Activated CD4-positive, alpha-beta T cell treated with anti-CD3 and anti-CD28 coated beads for 1 hour (primary cell): ENCODE measurements at places on chromosomes 3 and 15.

GRCh38 chr3:7489417-7489816 is 628.5 kb downstream of the GRM7 start:
- DNase-seq, result no peak

DNA sequence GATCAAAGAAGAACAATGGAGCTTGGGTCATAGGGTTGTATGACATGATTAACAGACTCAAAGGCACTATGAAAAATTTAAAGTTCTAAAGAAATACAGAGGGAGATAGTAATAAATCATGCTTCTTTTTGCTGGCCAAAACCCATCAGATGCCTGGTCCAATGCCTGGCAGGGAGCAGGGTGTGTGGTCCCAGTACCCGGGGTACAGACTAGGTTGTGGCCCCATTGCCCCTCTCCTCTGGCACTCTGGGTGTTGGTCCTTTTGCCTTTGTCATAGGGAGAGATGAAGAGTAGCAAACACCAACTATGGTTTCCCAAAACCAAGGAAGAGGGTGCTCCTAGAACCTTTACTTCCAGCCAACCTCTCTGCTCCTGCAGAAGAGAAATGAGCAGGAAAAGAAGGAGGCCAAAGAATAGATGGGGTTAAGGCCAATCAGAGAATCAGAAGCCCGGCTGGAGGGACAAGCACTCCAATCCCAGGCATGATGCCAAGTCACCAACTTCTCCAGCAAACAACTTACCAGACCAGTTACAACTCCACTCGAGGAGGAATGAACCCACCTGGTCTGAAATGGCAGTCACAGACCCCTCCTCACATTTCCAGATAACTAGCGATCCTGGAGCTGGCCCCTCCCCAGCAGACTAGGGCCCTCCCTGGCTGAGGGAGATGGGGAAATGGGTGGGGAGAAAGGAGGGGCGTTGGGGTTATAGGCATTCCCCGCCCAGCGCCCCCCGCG is 1.8 kb downstream of the IGDCC3 start:
- DNase-seq, result no peak

DNA sequence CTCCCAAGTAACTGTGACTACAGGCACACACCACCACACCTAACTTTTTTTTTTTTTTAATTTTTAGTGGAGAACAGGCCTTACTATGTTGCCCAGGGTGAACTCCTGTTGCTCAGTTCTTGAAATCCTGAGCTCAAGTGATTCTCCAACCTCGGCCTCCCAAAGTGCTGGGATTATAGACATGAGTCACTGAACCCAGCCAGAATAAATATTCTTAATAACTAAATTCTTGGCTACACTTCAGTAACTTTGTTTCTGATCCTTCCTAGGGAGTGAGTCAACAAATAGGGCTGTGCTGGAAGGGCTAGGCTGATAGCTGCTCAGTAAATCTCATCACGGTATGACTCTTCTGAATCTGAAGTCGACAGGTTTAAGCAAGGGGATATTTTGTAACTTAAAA is 56.6 kb downstream of the P3H2 start:
- DNase-seq, result no peak

DNA sequence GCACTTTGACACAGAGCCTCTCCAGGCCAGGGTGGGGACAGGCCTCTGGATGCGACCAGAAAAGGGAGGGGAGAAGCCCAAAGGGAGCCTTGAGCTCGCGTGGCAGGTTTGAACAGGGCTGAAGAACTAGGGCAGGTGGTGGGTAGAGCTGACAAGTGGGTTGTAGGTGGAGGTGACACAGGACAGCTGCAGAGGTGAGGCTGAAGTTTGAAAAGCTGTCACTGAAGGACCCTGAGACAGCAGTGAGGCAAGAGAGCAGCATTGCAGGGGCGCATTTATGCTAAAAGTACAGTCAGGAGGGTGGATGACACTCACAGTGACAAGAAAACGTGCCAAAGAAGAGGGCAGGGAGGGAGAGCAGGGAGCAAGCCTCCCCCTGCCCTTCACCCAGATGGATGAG is 21.8 kb upstream of the EPB42 start:
- no peak for DNase-seq

GRCh38 chr15:31302778-31303725 is 23.6 kb upstream of the KLF13 start:
- no peak for DNase-seq

GRCh38 chr3:142210608-142211007 is 14.8 kb downstream of the GK5 start:
- DNase-seq, result no peak

DNA sequence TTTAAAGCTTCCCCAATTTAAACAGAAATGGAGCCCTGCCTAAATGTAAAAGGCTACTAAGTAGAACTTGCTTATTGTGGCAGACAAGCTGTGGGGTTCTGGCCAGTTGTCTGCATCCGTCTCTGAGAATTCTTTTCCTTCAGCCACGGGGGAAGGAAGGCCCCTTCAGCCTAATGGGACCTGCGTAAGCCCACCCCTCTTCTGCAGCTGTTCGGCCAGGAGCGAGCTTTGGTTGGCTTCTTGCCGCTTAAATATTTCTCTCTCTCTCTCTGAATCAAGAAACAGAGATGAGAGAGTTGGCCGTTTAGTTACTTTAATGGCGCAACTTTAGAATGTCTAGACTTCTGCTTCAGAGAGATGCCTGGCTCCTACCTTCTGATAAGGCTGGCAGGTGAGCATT is 151.7 kb upstream of the PROK2 start:
- no peak for DNase-seq

- DNase-seq, result no peak
These were observed 179.9 kb upstream of the PFN2 start for GRCh38 chr3:150150633-150151032.

GRCh38 chr3:43296565-43296964 is 10.2 kb downstream of the SNRK start:
- peak; percentile 43 for DNase-seq

- no peak for DNase-seq
These were observed 7.2 kb downstream of the SH3BP5 start for GRCh38 chr3:15325228-15325627.

DNA sequence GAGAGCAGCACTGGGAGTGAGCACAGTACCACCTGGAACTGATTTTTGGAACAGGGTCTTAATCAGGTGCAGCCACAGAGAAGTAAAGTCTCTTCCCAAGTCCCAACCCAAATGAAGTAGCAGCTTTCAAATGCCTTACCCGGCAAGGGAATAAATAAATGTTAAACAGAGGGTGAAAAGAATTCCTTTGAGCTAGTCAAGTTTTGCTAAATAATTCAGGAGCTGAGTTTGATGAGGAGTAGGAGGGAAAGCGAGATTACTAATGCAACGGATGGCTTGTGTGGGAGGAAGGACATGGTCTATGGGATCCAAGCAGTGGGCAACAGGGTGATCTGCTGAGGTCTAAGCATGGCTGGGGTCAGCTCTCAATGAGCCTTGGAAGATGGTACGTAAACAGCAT is 204.5 kb upstream of the ST8SIA2 start:
- DNase-seq, result no peak

DNA sequence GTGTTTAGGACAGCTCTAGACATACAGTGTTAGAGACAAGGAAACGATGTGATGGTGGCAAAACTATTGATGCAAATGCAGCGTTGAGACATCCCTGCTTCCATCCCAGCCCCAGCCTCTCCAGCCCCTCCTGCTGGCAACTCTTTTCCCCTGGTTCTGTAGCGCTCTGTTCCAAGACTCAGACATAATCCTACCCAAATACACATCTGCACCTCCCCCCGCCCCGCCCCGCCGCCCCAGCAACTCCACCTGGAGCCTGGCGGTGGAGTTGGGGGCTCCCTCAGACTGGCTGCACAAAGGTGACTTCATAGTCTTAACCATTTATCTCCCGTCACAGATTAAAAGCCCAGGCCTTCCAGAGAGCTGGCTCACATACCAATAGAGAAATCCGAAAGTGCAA is 7.2 kb upstream of the SEC22A start:
- no peak for DNase-seq

DNA sequence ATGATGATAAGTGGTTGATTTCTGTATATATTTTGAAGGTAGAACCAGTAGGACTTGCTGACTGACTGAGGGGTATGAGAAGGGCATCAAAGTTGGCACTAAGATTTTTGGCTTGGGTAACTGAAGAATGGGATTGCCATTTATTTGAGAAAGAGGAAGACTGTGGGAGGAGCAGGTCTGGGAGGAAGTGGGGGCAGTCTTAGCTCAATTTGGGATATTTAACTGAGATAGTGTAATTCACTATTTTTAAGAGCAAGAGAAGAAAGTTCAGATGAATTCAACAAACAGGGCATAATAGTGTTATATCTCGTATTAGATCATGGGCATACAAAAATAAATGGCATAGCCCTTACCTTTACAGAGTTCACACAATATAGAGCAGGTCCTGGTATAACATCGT is 1.7 kb downstream of the BUB1B start:
- DNase-seq, result no peak

- no peak for DNase-seq
These were observed 203.5 kb downstream of the RSRC1 start for GRCh38 chr3:158313338-158313927.

DNA sequence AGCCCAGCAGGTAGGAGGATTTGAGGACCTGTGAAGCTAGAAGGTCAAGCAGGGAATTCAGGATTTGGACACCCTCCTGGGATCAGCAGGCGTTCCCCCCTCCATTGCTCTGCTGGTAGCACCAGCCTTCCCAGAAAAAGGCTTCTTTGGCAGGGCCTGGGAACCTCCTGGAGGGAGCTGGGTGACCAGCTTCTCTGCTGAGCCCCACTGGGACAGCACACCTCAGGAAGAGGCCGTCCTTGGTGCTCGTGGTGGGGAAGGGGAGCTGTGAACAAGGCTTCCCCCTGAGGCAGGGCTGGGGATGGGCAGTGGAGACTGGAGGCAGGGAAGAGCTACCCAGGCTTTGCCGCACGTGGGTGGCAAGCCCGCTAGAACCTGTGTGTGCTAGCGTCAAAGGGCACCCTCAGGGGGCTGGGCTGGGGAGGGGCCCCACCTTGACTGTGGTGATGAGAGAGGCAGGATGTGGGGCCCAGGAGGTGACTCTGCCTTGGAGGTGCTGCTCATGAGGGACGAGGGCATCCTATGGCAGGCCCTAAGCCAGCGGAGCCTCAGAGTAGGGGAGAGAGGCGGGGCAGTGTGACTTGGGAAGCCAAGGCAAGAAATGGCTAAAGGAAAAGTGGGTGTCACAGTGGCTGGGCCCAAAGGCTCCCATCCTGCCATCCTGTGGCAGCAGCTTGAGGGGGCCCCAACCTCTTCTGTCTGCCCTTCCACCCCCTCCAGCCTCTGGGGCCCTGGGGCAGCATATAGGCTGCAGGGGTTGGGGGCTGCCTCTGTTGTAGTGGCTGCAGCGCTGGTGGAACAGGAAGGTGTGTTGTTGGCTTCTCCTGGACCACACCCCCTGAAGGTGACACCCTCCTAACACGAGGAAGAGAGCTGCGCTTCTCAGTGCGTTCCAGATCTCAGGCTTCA is 20.7 kb downstream of the KLF13 start:
- peak; percentile 55 for DNase-seq

GRCh38 chr15:39587096-39587721 is 6.3 kb downstream of the THBS1 start:
- DNase-seq, result no peak

DNA sequence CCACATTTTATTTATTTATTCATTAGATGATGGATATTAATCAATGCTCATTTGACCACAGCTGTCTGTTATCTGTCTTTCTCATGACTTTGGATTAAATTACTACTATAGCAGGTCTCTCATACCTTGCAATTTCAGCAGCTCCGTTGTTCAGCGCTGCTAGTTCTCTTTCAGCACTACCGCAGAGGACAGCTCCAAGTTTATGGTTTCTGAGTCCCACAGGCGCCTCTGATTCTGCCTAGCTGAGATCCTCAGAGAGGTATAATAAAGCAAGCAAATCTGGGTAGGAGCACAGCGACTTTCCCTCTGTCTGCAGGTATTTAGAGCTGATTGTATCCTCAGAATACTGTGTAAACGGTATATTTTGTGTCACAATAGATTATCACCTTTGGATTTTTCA is 204.9 kb downstream of the CNTN4 start:
- no peak for DNase-seq

- DNase-seq, result no peak
These were observed 27.5 kb downstream of the AQP9 start for GRCh38 chr15:58165661-58166060.

DNA sequence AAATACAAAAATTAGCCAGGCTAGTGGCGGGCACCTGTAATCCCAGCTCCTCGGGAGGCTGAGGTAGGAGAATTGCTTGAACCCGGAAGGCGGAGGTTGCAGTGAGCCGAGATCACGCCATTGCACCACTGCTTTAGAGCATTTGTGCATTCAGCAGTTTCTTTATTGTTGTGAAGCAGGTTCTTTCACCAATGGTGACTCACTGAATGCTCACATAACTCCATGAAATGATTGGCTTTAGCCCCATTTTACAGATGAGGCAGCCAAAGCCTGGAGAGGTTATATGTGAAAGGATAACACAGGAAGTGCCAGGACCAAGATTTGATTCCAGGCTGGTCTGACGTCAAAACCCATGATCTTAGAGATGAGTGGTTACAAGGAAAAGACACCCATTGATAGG is 195.2 kb downstream of the SLCO3A1 start:
- DNase-seq, result no peak

DNA sequence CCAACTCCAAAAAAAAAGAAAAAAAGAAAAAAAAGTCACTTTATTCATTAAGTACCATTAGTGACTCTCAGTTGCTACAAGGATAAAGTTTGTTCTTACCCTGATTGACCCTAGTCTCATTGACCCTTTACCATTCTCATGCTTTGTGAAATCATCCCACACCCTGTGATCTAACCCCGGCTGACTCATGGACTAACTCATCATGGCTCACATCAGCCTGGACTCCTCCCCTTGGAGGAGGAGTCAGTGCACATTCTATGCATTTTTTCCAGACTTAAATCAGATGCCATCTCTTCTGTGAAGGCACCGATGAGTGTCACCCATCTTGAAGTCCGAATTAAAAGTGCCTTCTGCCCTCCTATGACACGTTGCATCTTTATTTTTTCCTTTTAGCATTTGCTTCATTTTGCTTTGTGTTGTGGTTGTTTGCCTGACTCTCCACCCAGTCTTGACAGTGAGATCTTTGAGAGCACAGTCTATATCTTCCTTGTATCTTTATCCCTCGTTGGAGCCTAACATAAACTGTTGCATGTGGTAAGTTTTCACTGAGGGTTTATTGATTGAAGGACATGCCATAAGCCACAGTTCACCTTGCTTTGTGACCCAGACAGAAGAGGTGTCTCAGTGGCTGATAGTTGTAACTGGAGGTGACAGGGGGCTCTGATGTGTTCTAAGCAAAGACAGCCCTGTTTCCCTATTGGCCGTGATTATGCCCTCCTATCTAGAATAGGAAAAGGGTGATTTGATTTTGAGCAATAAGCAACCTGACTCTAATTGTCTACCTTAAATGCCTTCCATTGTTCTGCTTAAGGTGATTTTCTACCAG is 72.1 kb downstream of the IL1RAP start:
- no peak for DNase-seq
